ENCODE measurements at places on chromosomes 1 and 21.

GRCh38 chr21:45384656-45385548 is 20.1 kb upstream of the COL18A1 start:
- DNase-seq, result no peak

DNA sequence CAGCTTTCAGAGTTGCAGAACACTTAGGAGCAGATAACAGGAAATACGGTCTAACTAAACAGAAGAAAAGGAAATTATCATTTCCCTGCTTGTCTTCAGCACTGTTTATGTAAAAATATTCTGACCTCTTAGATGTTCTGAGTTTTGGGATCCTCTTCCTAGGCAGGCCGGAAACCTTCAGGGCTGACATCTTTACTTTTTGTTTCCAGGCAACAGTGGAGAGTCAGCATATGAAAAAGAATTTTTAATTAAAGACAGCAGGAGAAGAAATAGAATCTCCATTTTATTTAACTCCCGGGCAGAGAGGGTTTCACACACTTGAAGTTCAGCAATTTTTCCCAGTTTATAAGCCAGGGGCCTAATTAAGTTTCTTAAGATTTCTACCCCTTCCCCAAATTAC is 5.1 kb upstream of the RIPPLY3 start:
- DNase-seq, result no peak

GRCh38 chr1:27144920-27145661 is 9.8 kb downstream of the SLC9A1 start:
- DNase-seq, result no peak

- DNase-seq, result no peak
Observed at GRCh38 chr1:117268535-117269455, 58.1 kb upstream of the VTCN1 start.

DNA sequence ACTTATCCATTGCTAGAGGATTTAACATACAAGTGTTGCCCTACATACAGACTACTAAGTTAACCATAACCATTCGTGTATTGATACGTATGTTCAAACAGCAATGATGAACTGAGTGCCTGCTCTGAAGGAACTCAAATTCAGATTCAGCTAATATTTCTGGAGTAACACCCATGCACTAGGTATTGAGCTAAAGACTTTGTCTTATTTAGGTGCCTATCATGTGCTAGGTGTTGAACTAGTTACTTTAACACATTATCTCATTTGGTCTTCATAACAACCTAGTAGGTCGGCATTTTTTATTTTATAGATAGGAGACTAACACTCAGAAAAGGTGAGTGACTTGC is 160.0 kb downstream of the LTN1 start:
- DNase-seq, result no peak

DNA sequence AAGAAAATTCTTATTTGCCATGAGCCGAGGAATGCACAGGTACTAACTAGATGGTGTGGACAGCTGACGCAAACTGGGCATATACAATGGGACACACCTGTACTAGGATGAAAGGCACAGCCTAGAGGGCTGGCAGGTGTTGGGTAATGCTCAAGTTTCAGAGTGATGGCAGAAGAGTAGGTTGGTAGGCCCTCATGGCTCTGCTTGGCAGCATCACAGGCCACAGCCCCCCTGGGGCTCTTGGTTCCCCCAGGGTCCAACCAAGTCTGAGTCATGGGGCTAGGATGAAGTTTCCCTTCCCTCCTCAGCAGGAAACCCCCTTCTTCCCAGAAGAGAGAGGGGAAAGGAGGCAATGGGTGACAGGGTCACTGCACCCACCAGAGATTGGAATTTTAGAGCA is 35.2 kb downstream of the SPEN start:
- DNase-seq, result no peak

DNA sequence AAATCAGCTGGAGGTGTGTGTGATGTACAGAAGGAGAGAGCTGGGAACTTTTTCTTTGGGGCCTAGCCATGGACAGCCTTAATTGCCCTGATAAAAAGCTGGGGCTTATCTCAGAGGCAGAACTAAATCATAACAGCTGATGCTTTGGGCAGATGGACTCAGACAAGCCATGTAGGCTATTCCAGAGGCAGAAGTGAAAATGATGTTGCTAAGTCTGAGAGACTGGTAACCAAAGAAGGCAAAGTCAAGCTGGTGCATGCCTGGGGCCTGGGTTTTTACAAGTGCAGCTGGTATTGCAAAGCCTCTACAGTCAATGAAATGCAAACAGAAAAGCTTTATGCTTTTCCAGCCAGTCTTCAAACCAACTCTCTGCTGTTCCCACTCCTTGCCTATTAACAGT is 39.0 kb upstream of the LMX1A start:
- DNase-seq, result no peak

DNA sequence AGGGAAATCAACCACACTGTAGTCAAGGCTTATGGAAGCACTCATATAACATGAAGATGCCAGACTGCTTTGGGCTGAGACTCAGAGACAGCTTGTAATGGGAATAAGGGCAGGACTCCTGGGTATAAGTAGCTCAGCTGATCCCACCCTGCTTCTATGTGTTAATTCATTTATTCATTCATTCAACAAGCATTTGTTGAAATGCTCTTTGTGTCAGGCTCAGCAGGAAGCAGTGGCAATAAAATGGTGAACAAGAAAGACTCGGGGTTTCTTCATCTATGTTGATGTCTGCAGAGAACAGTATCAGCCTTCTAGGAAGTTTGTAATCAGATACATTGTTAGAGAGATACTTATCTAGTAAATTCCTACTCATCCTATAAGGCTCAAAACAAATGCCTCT is 145.5 kb upstream of the DMRTA2 start:
- no peak for DNase-seq

DNA sequence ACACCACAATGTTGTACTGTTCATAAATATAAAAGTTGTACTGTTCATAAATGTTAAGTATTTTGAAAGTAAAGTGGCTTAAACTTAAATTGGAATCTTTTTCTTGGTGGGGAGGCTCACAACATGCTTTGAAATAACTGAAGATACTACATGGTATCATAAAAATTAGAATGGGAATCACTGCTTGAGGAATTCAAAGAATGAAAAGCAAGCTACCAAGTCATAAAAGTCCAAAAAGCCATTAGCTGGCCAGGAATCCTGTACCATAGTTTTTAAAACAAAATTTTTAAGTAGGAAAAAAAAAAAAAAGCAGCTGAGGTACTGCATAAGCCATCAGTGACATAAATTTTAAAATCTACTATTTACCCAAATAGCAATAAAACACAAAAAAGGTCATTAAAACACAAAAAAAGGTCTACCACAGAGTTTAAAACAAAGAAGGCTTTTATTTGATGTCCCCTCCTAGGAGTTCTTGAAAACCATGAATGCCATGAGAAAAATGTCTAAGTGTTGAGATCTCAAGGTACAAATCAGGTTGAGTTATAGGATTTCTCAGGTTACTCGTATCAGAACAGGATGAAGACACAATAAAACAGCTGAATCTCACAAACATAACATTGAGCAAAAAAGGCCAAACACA is 8.6 kb downstream of the ZZZ3 start:
- no peak for DNase-seq

- no peak for DNase-seq
Observed at GRCh38 chr1:151992303-151993083, 1.2 kb downstream of the S100A10 start.

DNA sequence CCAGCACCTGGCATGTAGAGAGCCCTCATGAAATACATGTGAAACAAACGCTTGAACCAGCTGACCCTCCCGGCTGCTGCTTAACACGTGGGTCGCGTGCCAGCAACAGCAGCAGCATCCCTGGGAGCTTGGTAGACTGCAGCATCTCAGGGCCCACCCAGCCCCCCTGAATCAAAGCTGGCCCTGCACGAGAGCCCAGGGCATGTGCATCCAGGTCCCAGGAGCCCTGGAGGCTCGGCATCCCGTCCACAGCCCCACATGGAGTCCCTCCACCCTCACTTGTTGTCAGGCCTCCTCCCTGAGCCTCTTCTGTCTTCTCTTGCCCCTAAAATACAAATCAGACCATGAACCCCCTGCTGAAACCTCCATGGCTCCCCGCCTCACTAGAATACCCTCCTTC is 123.1 kb downstream of the MATN1 start:
- DNase-seq, result no peak

- DNase-seq, result no peak
Observed at GRCh38 chr1:245110406-245110805, 44.4 kb upstream of the KIF26B start.

GRCh38 chr21:45482899-45483821 is 59.1 kb downstream of the SLC19A1 start:
- DNase-seq, result no peak

DNA sequence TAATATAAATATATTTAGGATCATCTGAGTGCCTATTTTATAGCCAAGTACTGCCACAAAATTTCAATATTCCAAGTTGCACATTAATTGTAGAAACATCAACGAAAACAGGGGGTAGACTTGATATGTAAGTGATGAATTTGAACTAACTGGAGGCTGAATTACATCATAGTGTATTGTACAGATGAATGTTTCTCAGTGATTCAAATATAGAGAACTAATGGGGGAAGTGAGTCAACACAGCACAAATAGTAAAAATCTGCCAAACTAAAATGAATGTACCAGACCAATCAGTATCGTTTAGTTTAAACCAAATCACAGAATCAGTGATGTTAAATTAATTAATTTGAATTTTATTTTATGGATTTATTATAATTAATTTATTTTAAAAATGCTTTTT is 42.8 kb downstream of the RTCA start:
- DNase-seq, result no peak
